ENCODE measurements at places on chromosomes 16 and 17.
A peak's percentile ranks its signal among the peaks of the same experiment; 100 is the strongest.

DNA sequence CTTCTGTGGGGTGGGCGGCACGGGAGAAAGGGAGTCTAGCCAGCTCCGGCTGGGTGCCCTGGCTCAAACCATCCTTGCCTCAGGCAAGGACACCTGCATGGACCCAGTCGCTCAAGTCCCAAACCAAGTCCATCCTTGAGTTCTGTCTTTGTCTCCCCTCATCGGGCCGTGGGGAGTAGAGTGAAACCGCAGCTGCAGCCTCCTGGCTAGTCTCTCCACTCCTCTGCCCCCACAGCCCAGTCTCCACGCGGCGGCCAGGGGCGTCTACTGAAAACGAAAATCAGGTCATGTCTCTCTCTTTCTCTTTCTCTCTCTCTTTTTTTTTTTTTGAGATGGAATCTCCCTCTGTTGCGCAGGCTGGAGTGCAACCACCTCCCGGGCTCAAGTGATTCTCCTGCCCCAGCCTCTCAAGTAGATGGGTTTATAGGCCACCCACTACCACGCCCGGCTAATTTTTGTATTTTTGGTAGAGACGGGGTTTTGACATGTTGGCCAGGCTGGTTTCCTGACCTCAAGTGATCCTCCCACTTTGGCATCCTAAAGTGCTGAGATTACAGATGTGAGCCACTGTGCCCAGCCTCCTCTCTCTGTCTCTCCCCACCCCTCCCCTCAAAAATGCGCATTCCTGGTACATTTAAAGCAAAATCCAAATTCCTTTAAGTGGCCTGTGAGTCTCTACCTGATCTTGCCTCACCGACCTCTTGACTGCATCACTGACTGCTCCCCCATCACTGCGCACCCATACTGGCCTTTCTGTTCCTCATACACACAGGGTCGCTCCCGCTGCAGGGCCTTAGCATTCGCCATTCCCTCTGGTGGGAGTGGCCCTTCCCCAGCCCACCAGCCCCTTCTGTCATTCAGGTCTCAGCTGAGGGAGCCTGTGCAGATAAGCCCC is 17.7 kb upstream of the RMI2 start:
- DNase-seq = no peak

GRCh38 chr16:83826146-83826913 is 18.6 kb downstream of the HSBP1 start:
- DNase-seq = no peak

DNA sequence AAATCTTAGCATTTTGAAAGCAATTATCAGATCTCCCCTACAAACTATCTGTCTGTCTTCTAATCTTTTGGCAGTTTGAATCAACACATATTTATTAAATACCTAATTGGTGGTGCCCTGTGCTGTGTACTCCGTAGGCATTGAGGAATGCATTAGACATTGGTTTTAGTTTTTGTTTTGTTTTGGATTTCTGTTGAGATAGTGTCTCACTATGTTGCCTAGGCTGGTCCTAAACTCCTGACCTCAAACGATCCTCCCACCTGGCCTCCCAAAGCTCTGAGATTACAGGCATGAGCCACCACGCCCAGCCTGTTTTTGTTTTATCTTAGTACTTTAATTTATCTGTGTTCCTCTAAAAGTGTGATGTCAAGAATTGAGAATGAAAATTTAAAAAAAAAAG is 124.8 kb upstream of the RBL2 start:
- no peak for DNase-seq

DNA sequence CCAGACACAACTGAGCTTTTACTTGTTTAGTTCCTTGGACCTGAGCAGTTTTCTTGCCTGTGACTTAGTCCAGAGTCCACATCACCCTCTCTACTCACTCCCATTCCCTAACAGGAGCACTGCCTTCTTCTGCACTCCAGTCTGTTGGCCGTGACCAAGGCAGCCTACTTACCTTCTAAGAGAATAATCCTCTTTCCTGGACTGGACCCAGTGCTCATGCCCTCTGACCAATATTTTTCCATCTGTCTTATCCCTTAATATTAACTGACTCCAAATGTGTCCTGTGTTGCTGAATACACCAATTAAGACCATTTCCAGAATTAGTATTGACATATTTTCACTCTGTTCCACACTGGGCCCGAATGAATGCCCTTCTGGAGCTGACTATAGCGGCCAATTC is 681.0 kb upstream of the KIF2B start:
- DNase-seq = no peak

DNA sequence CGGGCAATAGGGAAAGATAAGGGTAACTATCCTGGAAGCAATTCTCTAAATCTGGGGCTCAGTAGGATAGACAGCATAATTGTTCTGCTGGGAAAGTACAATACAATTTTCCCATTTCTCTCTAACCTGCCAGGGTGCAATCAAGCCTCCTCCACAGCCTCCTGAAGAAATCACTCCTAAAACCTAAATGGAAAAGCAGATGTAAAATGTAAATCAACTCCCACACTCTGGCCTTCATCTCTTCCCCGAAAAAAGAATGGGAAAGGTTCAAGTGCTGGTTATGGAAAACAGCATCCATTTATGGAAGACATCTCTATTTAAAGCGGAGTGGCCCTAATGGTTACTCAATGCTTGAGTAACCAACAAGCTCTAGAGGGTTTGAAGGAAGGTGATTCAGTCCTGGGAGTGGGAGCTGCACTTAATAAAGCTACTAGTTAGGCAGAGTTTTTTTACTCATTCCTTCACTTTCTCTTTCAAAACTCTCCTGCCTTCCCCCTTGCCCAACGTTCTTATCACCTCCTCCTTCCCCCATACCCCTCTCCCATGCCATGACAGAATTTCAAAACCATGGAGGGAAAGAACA is 5.1 kb downstream of the MMD start:
- no peak for DNase-seq

- no peak for DNase-seq
Observed at GRCh38 chr16:85950136-85950918, 51.4 kb downstream of the IRF8 start.

- DNase-seq = no peak
Observed at GRCh38 chr16:81774348-81774747, 4.7 kb upstream of the PLCG2 start.

- DNase-seq = no peak
Observed at GRCh38 chr17:34081269-34081668, 173.8 kb upstream of the CCL2 start.

- DNase-seq = no peak
Observed at GRCh38 chr17:29667969-29668368, 45.3 kb upstream of the CORO6 start.

DNA sequence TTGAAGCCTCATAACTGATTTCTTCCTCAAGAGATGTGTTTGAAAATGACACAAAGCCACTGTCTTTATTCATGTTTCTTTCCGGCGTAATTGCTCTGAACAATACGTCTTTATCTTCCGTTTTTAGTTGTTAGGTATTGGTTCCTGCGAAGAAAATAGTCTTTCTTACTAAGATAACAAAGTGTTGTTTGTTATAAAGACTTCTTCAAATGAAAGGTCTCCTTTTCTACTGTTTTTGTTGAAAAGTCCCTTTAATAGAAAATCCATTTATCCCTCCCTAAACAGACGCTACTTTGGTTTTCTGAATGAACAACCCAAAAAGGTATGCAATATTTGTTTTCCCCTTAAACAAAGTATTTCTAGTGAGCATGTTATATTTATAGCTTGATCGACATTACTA is 469.1 kb downstream of the KCNJ18 start:
- DNase-seq = no peak

DNA sequence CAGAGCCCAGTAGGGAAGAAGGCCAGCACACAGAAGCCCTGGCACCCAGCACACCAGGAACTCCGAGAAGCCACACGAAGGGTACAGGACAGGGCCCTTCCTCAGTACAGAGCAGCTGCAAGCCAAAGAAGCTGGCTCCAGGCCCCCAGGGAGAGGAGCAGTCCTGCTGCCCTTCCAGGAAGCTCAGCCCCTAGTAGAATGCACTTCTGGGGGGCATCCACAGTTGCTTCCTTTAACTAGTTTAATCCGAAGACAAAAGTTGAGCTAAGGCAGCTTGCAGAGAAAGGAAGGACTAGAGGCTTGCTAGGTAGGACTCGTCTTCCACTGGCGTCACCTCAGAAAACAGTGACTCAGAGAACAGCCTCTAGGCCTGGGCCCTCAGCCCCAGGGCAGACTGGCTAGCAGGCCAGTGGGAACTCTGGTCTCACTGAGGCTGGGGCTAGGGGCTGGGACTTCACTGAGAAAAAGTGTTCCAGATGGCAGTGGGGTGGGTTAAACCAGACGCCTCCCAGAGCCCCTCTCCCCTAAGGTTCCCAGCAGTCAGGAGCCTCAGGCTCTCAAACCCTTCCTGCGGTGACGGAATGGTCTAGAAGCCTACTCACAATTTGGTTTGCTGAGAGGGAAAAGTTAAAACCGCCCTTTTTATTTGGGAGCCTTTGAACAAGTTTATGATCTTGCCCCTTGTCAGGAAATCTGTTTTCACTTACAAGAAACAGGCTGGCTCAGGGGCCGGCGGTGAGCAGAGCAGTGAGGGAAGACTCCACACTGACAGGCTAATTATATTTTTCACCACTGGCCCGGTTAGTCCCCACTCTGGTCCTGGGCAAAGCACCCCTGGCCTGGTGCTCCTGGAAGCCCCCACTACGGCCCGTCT is 41.4 kb downstream of the ACTG1 start:
- DNase-seq = no peak

GRCh38 chr16:72162105-72162692 is 9.8 kb downstream of the PMFBP1 start:
- DNase-seq = no peak

DNA sequence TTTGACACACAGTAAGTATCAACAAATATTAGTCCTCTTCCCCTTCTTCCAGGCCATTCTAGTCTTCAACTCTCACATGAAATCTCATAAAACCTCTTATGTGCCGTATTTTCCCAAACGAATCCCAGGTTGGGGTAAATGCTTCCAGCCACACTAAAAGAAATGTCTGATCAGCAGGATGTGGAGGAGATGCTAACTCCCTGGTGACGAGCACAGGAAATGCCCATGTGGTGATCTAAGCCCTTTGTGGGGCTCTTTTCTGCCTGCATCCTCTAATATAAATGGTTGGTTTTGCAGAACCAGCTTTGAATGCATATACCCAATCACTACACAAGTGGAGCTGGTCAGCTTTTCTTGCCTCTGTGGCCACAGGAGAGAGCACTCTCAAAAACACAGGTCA is 498.2 kb upstream of the ERCC4 start:
- no peak for DNase-seq

- no peak for DNase-seq
Observed at GRCh38 chr17:44372036-44372435, 8.4 kb upstream of the FAM171A2 start.

DNA sequence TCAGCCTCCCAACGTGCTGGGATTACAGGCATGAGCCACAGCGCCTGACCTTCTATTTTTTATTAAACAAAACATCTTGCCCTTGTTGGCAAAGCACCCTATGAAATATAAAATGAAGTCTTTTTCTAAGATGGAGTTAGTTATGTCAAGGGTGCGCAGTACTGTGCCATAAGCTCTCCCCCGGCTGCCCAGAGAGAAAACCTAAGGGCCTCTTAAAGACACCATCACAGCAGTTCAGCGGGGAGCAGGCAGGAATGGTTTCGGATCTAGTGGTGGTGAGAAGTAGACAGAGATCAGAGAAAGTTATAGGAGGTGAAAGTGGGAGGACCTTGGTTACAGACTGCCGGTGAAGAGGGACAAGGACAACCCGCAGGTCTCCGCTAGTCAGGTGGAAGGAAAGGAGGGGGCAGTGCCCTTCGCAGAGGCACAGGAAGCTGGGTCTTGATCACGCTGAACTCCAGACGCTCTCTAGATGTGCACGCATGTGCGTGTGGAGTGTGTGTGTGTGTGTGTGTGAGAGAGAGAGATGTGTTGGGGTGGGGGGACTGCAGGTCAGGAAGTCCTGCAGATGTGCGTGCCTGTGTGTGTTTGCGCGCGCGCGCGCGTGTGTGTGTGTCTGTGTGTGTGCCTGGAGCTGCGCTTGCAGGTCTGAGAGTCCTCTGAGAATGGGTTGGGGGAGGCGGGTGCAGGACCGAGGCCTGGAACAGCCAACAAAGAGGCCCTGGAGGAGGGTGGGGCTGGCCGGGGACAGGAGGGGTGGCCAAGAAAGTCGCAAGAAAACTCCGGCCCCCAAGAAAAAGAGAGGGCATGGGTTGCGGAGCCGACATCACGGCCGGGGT is 748 bp upstream of the CMTM3 start:
- DNase-seq = peak; percentile 12

- DNase-seq = no peak
Observed at GRCh38 chr16:8808613-8809353, 11.1 kb downstream of the PMM2 start.

GRCh38 chr16:48978501-48978900 is 303.1 kb downstream of the CBLN1 start:
- DNase-seq = no peak

GRCh38 chr17:42025936-42026335 is 6.0 kb downstream of the NKIRAS2 start:
- no peak for DNase-seq

DNA sequence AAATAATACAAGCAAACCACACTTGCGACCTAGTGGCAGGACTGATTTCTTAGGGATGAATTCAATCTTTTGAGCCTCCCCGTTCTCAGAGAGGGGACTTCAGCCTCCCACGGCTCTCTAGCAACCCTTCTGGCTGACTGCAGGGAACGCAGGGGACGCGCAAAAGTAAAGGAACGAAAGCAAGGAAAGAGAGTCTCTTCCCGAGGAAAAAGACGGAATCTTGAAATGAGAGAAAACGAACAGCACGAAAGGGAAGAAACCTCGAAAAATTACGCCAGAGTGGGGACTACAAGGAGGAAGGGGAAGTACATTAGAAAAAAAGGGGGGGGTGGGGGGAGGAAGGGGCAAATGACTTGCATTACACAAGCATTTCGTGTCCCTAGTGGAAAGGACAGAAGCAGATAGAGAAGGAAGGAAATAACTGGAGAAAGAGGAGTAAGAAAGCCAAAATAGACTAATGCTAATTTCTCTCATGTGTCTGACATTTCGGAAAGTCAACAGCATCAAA is 1.2 kb downstream of the GRB2 start:
- DNase-seq = no peak

DNA sequence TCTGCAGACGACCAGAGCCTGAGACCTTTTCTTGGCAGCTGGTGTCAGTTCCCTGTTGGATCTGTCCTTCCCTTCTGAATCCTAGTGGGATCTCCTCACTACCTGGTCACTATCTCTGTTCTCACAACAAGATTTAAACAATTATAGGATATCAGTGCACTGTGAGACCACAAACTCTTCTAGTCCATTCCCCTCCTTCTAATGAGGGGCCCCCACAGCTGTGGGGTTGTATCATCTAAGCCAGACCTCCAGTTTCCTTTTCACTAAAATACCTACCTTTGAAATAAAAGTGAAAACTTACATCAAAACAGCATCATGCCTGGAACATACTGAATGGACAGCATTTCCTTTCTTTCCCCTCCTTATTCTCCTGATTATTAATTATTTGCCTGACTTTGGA is 233.2 kb downstream of the PRKCA start:
- DNase-seq = no peak

DNA sequence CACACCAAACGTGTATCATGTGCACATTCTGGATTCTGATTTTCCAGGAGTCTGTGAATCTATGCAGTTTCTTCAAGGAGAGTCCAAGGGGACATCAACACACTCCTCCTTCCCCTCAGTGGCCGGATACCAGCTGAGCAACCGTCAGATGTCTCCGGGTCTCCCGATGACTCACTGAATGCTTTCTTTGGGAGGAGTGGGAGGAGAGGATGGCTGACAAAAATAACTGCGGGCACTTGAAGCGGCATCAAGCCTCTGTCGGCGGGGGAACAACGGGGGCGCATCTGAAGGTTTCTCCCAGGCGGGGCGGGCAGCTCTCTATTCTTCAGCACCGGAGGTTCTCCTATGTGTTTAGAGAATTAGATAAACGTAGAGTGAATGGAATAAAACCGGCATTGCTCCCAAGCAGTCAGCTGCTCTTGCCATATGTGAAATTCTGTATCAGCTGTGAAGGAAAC is 24.6 kb upstream of the LRRC75A start:
- no peak for DNase-seq
